Stimulated activated CD4-positive, alpha-beta T cell treated with anti-CD3 and anti-CD28 coated beads, Interleukin-1b, Interleukin-23, amount 100 ng/mL, for 1 hour (primary cell): ENCODE measurements at places on chromosomes 2 and 18.

DNA sequence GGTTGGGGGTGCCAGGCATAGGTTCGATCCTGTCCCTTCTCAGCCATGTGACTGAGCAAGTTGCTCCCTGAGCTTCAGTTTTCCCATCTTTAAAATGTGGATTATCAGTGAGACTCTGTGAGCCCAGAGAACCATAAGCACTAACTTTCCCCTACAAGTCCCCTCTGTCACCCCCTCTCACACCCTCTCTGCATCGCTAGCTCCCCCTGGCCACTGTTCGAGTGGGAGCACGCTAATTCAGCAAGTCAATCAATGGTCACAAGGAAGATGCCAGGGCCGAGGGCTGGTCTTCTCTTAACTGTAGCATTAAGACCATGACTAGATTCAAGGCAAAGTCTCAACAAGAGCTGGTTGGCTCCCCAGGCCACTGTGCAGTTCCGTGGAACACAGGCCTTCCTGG lies 66.2 kb downstream of the BCL2L11 start:
- DNase-seq, result no peak

DNA sequence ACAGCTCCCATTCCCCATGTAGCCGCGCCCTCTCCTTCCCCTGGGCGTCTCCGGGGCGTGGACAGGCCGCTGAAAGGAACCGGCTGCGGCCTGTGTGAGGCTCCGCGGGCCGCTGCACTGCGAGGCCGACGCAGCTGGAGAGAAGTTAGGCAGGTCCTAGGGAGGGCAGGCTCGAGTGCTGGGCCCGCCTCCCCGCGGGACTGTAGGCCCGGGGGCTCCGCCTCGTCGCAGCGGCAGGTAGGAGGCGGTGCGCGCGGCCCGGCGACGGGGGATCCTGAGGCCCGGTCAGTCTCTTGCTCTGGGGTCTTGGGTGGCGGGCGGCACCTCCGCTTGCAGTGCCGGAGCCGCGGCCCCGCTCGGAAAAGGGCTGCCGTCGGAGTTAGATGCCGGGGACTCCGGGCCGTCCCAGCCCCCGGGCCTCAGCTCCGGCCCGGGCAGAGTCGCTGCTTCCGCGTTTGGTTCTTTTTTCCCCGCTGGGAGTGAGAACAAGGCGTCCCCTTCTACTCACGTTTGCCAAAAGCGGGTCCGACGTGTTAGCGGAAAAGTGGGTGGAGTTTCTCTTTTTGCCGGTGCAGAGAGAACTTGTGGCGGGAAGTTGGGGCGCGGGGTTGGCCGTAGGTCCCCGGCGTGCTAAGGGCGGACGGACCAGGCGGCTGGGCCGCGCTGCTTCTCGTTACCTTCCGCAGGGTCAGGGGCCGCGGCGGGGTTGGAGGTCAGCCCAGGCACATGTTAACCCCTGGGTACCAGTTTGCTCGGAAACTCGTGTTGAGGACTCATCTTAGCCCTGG lies at the start of gene VRK2:
Gene VRK2, plus strand, starts transcription at position 222 of the 788 bp plus-strand sequence. CDS start 2,026 bp downstream, outside the sequence.
- peak; percentile 58 for DNase-seq

- no peak for DNase-seq
Measured at GRCh38 chr18:59265246-59265973, 7.8 kb downstream of the RAX start.

- no peak for DNase-seq
Measured at GRCh38 chr2:95009412-95009811, 16.1 kb upstream of the MAL start.

DNA sequence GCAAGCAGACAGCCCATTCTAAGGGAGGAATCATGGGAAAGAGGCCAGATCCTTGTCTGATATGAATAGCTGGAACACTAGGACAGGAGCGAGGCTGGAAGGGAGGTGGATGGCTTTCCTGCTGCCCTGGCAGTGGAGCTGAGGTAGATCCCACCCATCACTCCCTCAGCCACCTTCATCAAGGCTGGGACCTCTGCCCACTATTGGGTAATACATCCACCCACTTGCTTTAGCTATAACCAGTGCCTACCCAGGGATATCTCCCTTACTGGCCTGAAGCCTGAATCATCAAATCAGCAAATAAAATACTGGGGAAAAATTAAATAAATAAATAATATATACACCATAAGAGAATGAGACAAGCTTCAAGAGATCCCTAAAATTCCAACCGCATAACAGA lies 183.2 kb upstream of the KYNU start:
- no peak for DNase-seq

- no peak for DNase-seq
Measured at GRCh38 chr18:6857300-6857699, 127.8 kb downstream of the ARHGAP28 start.

DNA sequence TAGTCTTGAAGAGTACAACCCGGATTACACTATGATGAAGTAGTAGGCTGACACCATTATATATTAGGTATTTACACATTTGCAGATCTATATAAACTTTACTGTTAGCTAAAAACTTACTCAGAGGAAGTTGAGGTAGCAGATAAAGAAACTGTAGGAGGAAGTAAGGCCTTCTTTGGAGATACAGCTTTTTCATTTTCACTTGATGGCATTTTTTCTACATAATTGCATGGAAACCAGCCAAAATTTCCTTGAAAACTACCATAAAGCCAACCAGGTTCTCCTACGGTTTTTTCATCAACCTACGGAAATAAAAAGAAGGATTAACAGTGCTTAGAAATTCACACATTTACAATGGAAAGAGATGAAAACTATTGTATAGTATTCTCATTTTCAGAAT lies 86.6 kb downstream of the FAM228A start:
- DNase-seq, result no peak

- DNase-seq, result no peak
Measured at GRCh38 chr2:218711550-218711929, 905 bp downstream of the TTLL4 start.

GRCh38 chr18:36273347-36273746 lies 24.2 kb upstream of the FHOD3 start:
- no peak for DNase-seq

DNA sequence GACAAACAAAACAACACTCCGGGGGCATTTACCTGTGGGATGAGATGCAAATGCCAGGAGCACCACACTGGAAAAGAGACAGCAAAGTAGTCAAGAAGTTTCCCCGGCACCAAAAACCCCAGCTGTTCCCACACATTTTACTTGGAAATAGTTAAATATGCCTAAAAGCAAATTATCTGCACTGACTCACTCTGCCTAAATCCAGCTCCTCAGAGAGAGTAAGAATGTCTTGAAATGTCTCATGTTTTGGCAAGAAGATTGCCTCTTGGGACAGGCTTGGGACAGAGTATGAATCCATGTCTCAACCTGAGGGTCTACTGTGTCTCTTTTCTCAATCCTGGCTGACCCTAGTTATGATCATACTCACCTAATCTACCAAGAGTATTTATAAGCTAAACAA lies 87.5 kb upstream of the RIOK3 start:
- no peak for DNase-seq

GRCh38 chr2:30960213-30960612 lies 153.0 kb upstream of the CAPN13 start:
- no peak for DNase-seq

DNA sequence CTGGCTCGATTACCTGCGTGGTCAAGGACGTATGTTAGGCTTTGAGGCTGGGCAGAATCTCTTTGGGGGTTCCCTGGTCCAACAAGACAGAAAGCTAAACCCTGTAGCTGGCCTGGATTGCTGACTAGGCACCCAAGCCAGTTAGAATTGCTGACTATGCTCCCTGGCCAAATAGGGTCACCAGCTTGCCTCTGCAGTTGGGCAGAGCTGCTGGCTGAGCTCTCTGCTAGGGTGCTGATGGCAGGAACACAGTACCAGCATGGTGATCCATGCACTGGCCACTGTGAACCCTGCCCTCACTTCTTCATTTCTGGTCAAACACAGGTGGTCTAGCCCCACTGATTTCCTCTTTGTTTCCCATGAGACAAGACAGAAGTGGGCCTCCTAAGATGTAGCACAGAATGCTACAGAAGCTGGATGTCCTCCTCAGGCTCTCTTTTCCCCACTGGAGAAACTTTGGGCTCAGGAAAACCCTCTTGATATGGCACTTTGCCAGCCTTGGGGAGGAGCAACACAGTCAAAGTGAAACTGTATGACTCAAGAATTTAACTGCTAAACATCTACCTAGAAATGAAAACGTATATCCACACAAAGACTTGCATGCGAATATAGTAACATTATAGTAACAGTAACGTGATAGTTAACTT lies 20.8 kb downstream of the SP140L start:
- no peak for DNase-seq

GRCh38 chr2:195470622-195471021 lies 186.4 kb upstream of the SLC39A10 start:
- DNase-seq, result no peak

- DNase-seq, result no peak
Measured at GRCh38 chr2:120770176-120770575, 34.5 kb downstream of the GLI2 start.

- no peak for DNase-seq
Measured at GRCh38 chr2:65025453-65026123, 30.6 kb upstream of the CEP68 start.

DNA sequence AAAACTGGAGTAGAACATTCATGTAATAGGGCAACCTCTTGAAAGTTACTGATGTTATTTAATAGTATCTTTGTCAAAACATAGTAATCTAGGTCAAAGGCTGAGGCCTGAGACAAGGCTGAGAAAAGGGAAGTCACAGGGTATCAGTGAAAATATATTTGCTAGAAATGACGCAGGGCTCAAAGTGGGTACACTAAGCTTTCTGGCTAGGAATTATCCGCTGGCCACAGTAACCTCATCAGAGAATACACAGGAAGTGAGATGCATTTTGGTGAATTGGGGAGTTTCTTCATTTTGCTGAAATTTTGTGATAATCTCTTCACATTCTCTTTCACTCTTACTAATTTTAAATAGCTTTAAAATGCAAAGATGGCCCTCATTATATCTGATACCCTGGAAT lies 206.8 kb downstream of the OTX1 start:
- DNase-seq, result no peak

GRCh38 chr2:155633887-155634570 lies 698.5 kb downstream of the NR4A2 start:
- DNase-seq, result no peak

- no peak for DNase-seq
Measured at GRCh38 chr2:56008661-56009431, 85.3 kb upstream of the EFEMP1 start.

DNA sequence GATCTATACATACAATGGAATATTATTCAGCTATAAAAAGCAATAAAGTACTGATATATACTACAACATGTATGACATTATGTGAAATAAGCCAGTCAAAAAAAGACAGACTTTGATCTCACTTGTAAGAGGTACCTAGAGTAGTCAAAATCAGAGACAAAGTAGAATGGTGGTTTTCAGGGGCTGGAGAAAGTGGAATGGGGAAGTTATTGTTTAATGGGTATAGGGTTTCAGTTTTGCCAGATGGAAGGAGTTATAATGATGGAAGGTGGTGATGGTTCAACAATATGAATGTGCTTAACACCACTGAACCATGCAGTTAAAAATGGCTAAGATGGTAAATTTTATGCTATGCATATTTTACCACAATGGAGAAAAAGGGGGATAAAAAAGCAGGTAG lies 6.3 kb downstream of the COBLL1 start:
- no peak for DNase-seq

- no peak for DNase-seq
Measured at GRCh38 chr2:185372188-185372587, 366.4 kb upstream of the FSIP2 start.

DNA sequence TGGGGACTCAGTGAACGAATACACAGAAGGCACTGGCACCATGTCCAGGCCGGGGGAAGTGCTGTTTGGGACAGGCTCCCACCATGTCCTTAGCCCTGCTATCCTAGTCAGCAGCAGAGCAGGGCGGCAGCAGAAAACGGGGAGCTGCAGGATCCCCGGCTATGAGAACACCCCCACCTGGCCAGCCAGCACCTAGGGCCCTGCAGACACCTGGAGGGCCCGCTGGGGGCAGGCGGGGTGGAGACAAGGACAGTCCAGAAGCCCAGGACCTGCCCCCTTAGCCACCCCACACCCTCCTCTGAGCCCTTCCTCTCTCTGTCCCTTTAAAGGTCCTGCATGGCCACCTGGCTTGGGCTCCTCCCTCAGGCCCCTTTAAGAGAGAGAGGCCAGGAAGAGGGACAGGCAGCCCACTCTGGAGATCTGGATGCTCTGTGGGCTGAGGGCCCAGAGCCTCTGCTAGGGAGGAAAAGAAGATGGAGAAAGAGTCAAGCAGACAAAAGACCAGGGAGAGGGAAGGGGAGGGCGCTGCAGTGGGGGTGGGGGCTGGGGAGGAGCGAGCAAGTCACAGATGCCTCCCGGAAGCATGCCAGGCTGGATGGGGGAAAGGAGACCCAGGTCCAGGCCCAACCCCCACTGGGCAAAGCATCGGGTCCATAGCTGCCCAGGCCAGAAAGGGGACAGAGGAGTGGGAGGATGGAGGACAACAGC lies 48.6 kb downstream of the BIN1 start:
- DNase-seq, result no peak

GRCh38 chr18:76358774-76359173 lies 136.3 kb downstream of the ZNF516 start:
- DNase-seq, result no peak

DNA sequence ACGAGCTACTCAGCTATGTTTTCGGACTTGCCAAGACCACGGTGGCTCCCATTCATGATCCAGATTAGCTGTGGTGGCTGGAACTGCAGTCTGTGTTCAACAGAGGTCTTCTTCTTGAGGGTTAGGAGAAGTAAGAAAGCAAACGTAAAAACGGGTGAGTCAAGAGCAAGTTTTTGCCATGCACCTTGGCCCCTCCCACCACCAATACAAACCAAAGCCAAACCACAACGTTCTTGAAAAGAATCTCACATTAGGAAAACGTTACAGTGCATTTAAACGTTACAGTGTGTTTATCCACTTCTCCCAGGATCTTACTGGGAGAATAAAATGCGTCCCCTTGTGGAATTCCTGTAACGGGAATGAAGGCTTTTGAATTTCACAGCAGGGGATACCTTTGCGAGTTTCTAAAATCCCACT lies 725 bp downstream of the FBXO48 start:
- peak; percentile 28 for DNase-seq

GRCh38 chr18:54671291-54671881 lies 80.3 kb downstream of the DYNAP start:
- no peak for DNase-seq

- no peak for DNase-seq
Measured at GRCh38 chr2:122851161-122851560, 1095.7 kb downstream of the TSN start.

DNA sequence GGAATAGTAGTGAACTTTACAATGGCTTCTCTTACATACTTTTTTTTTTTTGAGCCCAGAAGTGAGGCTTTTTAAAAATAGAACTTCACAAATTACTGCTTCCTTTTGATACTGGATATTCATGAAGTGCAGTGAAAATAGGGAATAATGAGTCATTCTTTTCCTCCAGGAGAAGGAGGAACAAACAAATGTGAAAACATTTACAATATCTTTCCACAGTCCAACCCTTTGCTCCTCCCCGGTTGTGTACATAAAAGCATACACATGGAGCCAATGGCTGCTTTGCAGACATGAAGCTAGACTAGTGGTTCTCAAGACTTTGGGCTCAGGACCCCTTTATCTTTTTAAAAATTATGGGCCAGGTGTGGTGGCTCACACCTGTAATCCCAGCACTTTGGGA lies 266.9 kb downstream of the GBX2 start:
- no peak for DNase-seq
